ENCODE measurements at places on chromosomes 3 and 15.
A peak's percentile ranks its signal among the peaks of the same experiment; 100 is the strongest.

DNA sequence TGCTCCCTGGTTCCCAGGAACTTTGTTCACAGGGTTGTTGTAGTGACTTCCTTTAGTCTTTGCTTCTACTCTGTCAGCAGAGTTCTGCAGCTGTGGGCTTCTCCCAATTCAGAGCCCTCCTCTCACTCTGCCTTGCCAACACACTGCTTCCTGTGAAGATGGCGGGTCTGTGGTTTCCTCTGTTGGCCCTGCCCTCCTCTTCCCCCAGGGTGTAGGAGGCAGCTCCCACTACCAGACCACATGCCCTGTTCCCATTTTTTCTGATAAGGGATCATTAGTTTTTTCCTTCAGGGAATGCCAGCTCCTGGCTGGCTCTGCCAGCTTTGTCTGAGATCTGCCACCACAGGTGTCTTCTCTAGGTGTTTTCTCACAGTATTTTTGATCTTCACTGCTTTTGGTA is 12.7 kb downstream of the SPSB4 start:
- DNase-seq, result no peak

DNA sequence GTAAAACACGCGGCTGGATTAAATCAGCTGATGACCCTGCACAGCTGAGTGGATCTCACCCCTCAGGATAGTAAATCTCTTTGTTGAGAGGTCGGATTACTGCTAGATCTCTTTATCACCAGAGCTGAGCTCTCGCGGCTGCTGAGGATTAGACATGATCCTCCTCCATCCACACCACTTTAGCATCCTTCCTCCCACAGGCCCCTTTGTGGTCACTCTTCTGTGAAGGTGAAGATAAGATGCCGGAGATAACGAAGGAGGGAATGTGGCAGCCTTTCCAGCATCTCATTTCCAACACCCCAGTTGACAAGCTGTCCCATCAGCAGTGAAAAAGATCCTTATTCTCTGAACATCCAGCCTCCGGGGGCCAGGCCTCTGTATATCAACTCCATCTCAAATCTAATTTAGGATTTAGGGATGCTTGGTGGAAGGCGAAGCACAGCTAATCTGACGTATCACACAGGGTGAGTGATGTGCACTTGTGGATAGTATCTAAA is 47.5 kb upstream of the SELENOK start:
- DNase-seq, result no peak

DNA sequence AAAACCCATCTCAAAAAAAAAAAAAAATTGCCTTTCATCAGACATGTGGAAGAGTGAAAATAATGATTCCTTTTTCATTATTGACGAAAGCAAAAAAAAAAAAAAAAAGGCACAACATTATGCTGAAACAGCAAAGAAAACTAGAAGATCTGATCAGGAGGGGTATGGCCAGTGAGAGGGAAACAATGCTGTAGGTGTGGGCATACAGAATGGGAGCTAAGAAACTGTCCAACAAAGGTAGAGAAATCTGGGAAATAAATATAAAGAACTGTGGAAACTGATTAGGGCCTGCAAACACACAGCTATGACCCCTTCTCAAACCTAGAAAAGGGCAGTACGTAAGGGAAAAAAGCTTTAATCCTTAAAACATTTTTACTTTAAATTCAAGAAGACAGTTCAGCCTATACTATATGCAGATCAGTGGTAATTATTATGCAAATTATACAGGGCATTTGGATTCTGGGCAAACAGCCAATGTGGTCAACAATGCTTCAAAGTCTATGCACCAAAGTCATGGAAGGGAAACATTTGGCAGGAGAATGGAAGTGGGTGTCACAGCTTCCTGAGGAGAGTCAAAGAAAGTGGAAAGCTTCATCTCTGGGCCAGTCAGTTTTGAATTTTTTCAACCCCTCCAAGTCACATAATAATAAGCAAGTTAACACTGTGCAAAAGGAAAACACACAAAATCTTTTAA is 68.3 kb upstream of the SLC12A8 start:
- DNase-seq, result no peak

- peak; percentile 70 for DNase-seq
These were observed 1.8 kb upstream of the ZMYND10 start for GRCh38 chr3:50347187-50347813.

DNA sequence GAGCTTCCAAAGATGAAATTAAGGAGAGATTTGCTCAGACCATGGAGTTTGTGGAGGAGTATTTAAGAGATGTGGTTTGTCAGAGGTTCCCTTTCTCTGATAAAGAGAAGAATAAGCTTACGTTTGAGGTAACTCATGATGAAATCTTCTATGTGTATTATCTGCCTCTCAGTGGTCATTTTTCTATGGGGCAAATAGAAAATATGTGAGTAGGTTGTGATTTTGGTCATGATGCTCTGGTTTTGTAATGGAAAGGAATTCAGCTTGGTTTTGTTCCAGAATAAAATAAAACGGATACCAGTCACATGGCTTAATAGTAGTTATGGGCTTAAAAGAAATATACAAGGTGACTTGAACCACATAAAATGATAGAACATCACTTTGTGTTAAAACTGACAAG is 181.1 kb downstream of the ITPR1 start:
- no peak for DNase-seq

GRCh38 chr3:194688200-194688740 is 2.6 kb downstream of the FAM43A start:
- DNase-seq, result no peak

GRCh38 chr3:70090322-70090913 is 90.9 kb downstream of the SAMMSON start:
- DNase-seq, result peak; percentile 3

DNA sequence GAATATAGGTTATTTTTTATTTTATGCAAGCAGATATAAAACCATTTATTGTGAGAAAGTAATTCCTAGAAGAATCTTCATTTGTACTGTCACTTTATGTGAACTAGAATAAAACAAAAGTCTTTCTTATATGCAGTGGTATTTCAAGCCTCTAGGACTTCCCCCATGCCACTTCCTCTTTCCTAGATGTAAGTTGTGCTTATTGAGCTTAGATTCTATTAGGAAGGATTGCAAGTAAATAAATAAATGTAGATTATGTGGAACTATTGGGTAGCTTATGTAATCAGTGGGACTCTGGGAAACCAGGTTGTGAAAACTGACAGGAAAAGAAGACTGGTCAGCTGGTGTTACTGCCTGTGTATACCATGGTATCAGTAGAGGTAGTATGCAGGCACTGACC is 169.7 kb downstream of the RSRC1 start:
- no peak for DNase-seq

DNA sequence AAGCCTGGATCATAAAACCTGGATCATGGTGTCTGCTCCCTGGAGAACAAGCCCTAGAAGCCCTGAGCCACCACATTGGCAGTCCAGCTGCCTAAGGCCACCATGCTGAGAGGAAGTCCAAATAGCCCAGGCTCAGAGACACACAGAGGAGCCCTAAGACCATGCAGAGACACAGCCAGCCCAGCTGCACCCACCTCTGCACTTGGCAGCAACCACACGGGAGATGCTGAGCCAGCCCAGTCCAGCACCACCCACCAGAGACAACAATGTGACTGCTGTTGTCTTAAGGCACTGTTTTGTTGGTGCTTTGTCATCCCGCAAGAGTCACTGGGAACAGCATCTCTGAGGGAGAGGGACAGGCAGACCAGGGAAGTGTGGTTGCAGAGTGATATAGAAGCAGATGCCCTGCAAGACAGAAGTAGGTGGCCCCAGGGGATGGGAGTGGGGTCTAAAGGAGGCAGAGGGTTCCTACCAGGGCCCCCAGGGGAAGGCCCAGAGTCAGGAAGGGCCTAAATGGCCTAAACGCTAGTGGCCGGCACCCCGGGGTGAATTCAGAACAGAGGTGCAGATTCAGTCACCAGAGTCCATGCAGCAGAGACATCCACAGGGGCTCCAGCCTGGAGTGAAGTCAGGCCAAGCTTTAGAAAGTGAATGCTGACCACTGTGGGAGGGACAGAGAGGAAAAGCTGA is 105.4 kb upstream of the PRR20G start:
- DNase-seq, result no peak

- no peak for DNase-seq
These were observed 85.1 kb downstream of the LPP start for GRCh38 chr3:188239035-188239434.

GRCh38 chr3:48970586-48970985 is 19.5 kb upstream of the P4HTM start:
- DNase-seq, result no peak

- no peak for DNase-seq
These were observed 153.2 kb upstream of the GPR149 start for GRCh38 chr3:154583086-154583634.

DNA sequence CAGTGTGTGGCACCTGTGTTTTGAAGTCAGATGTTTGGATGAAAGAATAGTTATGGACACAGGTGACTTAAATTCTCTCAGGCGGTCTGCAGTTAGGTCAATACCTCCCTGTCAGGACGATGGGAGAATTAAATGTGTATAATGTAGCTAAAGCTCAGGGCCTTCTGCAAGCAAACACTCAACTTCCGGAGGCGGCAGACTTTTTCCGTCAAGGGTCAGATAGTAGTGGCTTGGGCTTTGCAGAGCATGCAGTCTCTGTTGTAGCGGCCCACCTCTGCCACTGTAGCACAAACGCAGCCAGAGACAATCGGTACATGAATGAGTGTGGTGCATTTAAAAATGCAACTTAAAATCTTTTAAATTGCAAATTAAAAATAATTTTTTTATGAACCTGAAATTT is 47.4 kb downstream of the CMTM8 start:
- no peak for DNase-seq

GRCh38 chr3:126136428-126137220 is 43.8 kb downstream of the ALDH1L1 start:
- no peak for DNase-seq

DNA sequence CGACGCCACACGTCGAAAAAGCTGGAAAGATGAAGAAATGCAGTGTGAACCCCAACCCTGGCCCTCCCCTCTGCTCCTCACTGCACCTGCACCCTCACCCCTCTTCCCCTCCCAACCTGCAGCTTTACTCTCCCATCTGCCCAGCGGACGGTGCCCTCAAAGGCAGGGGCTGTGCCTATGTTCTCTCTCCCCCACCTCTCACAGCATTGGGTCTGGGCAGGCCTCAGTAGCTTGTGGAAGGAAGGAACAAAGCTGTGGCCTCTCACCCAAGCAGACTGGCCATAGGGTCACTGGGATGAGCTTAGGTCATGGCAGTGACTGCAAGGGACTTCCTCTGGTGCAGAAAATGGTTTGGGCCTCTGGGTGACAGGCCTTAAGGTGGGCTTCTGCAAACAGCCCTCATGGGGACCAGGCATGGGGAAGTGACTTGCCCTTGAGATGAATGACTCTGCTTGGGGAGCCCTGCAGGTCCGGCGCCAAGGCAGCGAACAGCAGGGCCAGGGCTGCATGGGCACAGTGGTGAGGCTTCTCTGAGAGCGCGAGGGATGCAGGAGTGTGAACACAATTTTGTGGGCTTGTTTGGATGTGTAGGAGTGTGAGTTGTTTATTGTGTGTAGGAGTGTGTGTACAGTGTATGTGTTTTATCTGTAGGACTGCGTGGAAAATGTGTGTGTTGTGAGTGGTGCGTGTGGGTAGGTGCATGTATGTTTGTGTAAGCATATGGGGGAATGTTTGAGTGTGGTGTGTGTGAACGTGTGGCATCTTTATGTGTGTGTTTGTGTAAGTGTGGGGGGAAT is 29.2 kb downstream of the SRPRB start:
- no peak for DNase-seq

DNA sequence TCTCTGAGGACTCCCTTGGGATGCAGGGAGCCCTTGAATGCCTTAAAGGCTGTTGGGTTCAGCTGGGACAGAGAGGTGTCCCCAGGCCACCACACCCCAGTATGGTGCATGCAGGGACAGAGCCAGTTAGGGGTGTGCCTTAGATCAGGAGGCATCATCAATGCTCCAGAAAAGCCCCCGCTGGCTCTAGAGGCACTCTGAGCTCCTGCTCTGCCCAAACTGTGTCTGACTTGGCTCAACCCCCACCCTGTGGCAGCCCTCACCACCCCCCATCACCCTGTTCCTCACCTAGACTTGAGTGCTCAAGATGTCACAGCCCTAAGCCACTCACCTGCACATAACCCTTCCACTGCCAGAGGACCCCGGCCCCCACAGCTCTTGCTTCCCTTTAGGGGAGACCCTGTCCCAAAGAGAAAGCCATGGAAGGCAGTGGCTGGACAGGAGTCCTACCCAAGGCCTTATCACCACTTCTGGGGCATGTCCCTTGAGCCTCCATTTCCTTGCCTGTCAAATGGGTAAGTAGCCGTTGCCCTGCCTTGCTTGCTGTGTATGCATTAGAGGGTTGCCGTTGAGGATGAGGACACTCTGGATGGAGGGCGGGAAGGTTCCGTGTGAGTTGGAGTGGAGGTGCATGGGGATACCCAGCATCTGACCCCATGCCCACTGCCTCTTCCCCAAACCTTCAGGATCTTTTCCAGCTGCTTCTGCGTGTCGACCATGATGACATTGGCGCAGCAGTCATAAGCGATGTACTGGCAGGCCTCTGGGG is 41.4 kb downstream of the ACSBG1 start:
- DNase-seq, result no peak

DNA sequence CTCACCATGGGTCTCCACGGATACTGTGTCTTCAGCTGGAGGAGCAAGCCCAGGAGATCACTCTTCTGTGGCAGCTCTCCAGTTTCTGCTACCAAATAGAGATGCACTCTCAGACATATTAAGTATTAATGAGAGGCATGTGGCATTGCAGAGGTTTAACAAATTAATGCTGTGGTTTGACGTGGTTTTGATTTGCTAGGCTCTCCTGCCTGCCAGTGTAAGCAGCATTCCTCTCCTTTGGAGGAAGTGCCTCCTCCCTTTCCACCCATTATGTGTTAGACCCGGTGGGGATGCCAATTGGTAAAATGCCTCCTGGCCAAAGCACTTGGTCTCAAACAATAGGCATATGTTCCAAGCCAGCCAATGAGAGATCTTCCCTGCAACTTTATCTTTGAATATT is 124.8 kb downstream of the MYLK start:
- DNase-seq, result no peak

DNA sequence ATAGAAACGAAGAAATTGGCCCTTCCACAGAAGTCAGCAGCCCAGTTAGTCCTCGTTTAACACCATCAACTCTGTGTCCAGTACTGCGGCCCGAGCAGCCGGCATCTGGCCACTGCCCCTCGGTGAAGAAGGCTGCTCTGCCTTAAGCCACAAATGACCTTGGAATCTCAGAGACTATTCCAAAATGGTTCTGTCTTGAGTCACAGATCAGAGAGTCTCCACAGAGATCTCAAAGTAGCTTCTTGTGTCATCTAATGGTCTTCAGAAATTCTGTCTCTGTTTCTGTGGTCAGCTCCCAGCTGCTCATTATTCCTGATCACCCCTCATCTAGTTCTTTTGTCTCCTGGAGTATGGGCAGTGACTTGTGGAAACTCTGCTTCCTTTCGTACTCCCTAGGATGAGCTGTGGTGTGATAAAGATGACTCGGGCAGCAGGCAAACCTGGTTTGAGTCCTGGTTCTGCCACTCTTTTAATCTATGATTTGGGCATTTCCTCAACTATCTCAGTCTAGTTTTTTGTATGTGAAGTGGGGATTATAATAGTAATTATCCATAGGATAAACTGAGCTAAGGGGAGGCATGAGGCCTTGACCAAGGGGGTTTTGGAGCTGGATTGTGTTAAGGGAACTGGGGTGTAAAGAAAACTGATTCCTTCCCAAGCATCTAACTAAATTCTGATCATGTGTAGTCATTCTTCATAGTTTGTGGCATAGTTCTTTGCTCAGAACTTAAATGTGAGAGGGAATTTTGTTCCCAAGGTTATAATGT is 22.6 kb downstream of the CRTC3 start:
- DNase-seq, result no peak

- no peak for DNase-seq
These were observed 81.5 kb upstream of the LIMD1 start for GRCh38 chr3:45513041-45513440.
